Forelimb muscle (tissue), 1 donor: ENCODE measurements at places on chromosomes 11 and 22. TPM values are rescaled to one million over a fixed set of nuclear protein-coding genes. Genes with fewer than 3 reads are reported as not detected.

DNA sequence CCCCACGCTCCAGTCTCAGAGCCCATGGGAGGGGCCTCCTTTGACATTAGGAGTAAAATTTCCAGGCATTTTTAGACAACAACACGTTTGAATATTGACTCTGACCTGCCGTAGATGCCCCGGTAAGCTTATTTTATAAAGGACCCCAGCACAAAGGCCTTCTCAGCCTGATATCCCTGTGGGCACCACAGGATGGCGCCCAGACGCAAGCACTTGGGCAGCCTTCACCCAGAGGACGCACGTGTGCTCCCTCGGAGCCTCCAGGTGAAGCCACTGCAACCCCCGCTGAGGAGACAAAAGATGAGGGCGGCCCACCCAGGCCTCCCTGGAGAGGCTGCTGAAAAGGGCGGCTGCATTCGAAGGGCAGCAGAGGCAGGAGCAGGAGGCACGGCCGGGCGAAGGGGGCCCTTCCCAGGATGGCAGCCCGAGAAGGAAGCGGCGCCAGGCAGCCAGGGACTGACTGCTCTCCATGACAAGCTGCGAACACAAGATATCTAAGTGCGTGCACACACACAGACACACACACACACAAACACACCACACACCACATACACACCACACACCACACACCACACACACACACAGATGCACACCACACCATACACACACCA is 15.2 kb upstream of the TH start:
- DNase-seq = no peak

DNA sequence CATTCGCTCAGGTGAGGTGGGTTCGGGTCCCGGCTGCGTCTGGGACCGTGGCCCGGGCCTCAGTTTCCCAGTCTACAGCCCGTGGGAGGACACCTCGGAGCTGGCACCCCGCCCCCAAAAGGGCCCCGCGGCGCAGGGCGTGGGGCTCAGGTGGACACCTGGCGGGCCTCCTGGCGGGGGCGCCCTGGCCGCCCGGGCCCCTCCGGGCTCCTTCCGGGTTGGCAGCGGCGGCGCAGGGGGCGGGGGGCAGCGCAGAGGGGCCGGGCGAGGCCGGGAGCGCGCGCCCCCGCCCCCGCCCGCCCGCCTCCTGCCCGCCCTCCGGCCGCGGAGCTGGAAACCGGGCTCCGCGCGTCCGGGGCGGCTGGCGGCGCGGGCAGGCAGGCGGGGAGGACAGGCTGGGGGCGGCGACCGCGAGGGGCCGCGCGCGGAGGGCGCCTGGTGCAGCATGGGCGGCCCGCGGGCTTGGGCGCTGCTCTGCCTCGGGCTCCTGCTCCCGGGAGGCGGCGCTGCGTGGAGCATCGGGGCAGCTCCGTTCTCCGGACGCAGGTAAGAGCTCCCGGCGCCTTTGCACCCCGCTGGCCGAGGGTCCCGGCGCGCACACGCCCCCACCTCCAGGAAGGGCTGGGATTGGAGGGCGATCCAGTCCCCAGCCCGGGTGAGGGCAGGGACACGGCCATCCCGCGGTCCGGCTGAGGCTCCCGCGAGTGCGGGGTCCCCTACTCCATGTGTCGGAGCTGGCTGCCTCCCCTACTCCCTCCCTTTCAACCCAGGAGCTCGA is at the start of gene EMID1:
EMID1 (plus strand) TSS at position 303 of the 778 bp plus-strand sequence; CDS start at position 446, 143 bp downstream.
- DNase-seq = no peak

DNA sequence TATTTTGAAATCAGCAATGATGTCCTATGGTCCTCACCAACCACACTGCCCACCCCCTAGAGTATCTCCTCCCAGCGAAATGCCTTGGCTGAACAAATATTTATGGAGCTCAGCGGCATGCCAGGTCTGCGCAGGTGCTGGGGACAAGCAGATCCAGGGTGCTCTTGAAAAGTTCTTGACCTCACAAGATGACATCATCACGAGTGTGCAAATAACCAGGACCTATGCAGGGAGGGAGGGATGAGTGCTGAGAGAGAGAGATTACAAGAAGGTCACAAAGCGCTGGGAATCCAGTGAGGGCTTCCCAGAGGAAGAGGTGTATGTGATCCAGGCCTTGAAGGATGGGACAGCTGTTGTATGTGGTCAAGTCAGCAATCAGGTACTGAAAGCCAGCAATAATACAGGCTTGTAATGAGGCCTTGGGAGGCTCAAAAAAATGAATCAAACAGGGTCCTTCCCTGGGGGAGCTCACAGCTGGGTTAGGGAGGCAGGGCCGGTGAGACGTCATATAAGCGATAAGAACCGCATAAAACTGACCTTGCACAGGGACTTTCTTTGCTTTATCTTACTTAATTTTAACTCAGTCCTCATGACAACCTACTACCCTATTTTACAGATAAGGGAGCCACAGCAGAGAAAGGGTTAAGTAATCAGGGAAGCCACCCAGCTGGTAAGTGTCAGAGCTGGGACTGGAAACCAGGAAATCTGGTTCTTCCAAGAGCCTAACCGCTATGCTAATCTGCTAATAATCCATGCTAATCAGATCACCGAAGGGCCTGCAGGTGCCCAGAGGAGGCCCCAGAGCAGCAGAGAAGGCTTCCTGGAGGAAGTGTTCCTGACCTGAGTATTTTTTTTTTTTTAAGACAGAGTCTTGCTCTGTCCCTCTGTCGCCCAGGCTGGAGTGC is 8.2 kb downstream of the ARRB1 start:
- no peak for DNase-seq

- DNase-seq = no peak
These were observed 35.0 kb downstream of the ZC3H12C start for GRCh38 chr11:110128161-110128560.

DNA sequence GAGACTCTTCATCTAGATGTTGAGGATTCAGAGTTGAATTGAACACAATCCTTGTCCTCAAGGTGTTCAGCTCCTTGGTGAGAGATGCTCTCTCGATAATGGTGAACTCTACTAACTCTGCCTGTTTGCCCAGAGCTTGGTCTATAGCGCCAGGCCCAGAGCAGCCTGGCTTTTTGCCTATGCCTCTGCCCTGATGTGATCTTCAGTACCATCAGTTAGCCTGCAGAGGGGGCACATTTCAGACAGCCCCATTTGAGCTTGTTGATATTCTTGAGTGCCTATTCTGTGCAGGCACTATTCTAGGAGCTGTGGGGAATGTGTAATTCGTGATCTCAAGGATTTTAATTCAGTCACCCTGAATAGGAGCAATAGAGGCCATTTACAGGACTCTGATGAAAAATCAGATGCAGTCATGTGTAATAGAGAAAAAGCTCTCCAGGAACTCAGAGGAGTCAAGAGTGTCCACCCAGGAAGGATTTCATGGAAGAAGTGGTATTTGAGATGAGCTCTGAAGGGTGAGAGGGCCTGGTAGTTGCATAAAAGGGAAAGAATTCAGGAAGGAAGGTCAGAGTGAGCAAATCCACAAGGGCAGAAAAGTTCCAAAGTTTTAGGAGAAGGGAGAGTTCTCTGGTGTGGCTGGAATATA is 19.3 kb downstream of the GTPBP1 start:
- DNase-seq = no peak

GRCh38 chr11:114787126-114787525 is 108.8 kb downstream of the NXPE2 start:
- no peak for DNase-seq

GRCh38 chr11:101797335-101797734 is 117.5 kb upstream of the CEP126 start:
- no peak for DNase-seq

DNA sequence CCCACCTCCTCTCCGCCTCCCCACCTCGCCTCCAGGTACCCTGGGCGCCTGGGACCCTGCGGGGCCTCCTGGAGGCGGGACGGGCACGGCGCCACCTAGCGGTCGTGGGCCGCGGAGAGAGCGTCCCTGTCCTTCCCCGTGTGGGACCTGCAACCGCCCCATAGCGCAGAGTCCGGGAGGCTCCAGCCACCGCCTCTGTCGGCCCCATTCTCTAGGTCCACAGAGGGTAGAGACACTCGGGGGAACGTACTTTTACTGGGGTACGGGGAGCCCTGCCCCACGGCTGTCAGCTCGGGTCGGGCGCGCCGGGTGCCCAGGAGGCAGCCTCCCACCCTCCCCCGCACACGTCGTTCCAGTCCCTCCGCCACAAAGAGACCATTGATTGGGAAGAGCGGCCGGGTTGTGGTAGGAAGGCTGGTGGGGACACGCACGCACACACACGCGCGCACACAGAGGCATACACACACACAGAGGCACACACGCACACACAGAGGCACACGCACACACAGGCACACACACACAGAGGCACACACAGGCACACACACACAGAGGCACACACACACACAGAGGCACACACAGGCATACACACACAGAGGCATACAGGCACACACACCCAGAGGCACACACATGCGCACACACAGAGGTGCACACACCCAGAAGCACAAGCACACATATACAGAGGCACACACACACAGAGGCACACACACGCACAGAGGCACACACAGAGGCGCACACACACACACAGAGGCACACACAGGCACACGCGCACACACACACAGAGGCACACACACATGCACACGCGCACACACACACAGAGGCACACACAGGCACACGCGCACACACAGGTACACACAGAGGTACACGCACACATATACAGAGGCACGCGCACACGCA is 12.6 kb upstream of the NECTIN1 start:
- no peak for DNase-seq

GRCh38 chr22:47592791-47593190 is 830.3 kb downstream of the TBC1D22A start:
- DNase-seq = no peak

DNA sequence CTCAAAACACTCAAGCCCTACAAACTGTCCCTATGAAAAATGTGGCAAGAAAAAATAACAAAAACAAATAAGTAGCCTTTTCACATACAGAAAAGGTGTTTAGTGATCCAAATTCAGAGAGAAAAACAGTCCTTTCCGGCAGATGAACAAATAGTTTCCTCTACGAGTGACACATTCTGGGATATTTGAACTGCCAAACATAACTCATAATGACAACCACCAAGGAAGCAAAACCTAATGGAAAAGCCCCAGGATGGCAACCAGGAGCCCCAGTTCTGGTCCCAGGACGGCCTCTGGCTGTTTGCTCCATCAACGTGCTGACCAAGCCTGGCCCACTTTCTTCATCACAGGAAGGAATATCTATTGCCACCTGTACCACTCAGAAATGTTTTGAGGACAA is 6.0 kb downstream of the PACSIN2 start:
- no peak for DNase-seq

- no peak for DNase-seq
These were observed 6.2 kb downstream of the GP1BB start for GRCh38 chr22:19729507-19729906.

- DNase-seq = no peak
These were observed 44.7 kb upstream of the TTLL12 start for GRCh38 chr22:43231724-43232034.

DNA sequence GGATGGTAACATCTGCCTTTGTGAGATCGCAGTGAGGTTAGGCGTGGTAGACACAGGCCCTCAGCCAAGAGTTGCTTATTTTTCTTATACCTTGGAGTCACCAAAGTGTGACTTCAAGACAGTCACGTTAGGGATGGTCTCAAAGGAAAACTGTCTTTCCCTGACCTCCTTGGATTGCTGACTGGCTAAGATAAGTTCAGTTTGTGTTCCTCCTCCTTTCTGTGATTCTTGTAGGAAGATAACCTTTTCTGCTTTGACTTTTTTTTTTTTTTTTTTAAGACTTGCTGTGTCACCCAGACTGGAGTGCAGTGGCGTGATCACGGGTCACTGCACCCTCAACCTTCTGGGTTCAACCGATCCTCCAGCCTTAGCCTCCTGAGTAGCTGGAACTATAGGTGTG is 23.1 kb downstream of the TAB1 start:
- no peak for DNase-seq

DNA sequence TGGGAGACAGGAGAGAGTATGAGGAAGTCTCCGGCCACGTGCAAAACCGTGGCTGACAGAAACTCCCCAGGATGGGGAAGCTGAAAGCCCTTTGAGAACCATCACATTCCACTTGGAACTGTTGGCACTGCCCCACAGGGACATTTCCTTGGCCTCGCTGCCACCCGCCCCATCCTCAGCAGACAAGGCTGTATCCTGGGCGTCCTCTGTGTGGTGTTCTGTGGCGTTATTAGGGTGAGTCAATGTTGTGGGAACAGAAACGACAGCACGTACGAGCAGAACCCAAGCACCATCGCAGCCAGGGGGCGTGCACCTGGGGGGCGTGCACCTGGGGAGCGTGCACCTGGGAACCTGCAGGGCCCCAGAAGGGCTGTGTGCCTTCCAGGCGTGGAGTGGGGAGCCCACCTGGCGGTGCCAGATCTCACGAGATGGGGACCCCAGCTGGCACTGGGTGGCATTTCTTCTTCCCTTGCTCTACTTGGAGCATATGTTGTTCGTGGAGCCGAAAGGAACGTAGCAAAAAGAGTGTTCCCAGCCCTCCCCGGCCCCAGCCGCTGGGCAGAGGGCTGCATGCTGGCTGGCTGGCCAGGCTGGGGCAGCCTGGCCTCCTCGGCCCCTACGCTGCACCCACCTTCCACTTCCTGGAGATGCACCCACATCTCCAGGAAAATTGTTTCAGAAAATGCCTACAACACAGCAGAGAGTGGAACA is 35.4 kb downstream of the NFAM1 start:
- DNase-seq = no peak

DNA sequence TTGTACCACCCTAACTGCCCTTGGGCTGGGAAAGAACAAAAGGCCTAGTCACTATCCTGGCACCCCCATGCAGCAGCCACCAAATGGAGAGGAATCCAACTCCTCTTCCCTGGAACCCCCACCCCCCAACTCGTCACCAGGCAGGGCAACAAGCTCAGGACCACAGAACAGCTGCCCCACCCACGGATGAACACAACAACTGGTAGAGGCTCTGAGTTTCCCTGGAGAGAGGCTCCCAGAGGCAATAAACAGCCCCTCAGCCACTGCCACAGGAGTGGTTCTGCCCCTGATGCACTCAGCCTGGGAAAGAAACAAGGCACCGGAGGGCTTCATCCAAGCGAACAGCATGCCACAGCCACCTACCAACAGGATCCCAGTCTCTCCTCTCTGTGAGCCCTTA is 778.4 kb upstream of the FAT3 start:
- DNase-seq = no peak

- peak; percentile 45 for DNase-seq
These were observed 51.9 kb upstream of the CLMP start for GRCh38 chr11:123246749-123247495.

DNA sequence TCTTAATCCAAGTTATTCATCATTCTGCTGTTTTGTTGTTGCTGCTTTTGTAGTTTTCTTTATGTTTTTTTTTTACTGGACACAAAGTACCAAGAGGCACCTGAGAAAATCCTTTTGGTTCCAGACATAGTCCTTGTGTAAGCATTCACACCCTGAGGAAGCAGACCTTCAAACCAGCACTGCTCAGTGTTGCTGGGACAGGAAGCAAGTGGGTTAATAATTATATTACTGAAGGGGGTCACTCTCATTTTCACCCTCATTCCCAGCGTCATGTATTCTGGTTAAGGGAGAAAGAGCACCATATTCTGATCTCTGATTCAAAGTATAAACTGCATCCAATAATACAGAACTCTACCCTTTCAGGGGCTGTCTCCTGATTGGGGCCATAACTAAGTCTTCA is 5.9 kb upstream of the ALKBH3 start:
- no peak for DNase-seq

GRCh38 chr11:116534270-116534975 is 238.4 kb downstream of the BUD13 start:
- DNase-seq = no peak

Gene IGLL1
- polyA plus RNA-seq = 0.76 TPM

Gene SLN
- polyA plus RNA-seq = 2,452 TPM

Gene TYR
- not detected for polyA plus RNA-seq

Gene DNAJB7
- polyA plus RNA-seq = 0.47 TPM

Gene CNGA4
- 0.15 TPM for polyA plus RNA-seq

Gene TCN2
- 7.6 TPM for polyA plus RNA-seq

Gene RSF1
- 33.3 TPM for polyA plus RNA-seq

Gene PAX6
- 0.85 TPM for polyA plus RNA-seq

Gene SMIM35
- polyA plus RNA-seq = 0.32 TPM
